ENCODE measurements at places on chromosomes 11 and 22.

GRCh38 chr11:57405271-57405860, 14.9 kb upstream of the PRG2 start:
- no peak for DNase-seq

DNA sequence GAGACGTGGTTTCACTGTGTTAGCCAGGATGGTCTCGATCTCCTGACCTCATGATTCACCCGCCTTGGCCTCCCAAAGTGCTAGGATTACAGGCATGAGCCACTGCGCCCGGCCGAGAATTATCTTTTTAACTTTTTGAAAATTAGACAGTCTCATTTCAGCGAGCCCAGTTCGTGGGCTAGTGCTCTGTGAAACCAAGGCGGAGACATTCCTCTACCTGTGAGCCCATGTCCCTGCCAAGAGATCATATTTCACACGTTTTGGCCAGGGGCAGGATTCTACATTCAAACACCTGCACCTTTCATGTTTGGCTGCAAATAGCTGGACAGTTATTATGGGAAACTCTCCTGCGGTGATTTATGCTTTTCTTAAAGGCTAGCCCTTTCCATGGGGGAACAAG, 60.3 kb downstream of the IRAG1 start:
- no peak for DNase-seq

DNA sequence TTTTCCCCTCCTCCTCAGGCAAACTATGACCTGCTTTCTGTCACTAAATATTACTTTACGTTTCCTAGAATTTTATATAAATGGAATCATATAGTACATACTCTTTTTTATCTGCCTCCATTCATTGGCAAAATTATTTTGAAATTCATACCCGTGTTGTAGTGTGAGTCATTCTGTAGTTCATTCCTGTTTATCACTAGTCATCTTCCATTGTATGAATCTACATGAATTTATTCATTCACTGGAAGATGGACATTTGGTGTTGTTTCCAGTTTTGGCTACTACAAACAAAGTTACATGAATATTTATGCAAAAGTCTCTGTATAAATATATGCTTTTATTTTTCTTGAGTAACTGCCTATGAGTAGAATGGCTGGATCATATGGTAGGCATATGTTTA, 60.7 kb upstream of the OPCML start:
- DNase-seq: no peak

DNA sequence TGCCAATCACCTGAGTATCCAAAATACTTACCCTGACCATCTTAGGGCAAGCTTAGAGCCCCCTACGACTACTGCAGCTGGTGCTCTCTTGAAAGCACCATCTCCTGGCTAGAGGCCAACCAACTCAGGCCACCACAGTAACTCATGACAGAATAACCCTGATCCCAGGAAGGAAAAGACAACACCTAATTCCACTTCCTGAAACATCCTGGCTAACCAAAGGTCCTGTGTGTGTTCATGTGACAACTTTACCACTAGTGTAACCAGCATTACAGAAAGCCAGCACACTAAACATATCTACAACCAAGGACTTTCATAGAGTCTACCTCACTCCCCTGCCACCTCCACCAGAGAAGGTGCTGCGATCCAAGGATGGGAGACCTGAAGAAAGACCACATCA, 17.4 kb upstream of the TMEM45B start:
- DNase-seq: no peak

DNA sequence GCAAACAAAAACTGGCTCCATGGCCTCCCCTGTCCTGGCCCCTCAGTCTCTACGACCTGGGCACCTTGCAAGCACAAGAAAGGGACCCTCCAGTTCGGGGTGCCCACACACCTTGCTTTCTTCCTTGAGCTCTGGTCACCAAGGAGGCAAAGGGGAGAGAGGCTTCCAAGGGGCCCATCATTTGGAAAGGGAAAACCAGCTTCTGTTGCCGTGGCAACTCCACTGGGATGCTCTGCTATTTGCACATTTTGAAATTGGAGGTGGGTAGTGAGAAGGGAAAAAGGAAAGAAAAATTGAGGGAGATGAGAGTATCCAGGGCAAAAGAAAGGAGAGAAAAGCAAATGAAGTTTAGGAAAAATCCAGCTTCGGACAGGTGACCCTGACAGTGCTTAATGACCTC, 388.4 kb downstream of the SHANK2 start:
- DNase-seq: no peak

DNA sequence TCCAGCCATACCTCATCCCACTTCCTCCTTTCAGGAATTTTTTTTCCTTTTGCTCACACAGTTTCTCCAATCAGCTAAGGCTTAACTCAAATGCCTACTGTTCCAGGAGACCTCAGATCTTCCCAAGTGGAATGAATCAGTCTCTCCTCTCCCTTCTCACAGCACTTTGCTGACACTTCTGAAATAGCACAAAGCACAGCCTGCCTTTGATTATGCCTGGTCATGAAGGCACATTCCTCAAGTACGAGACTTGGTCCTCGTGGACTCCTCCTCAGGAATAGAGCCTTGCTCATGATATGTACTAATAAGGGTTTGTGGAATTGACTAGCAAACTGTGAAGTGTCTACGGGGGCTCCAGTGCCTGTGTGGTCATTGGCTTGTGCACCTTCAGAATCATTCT, 176.7 kb upstream of the TENM4 start:
- DNase-seq: no peak

All from activated CD8-positive, alpha-beta memory T cell treated with anti-CD3 and anti-CD28 coated beads, Interleukin-2, amount 50 U/mL, for 48 hours (primary cell).